ENCODE measurements at places on chromosomes 6 and 20.

- DNase-seq = no peak
Measured at GRCh38 chr6:169891846-169892245, 140.4 kb downstream of the ERMARD start.

GRCh38 chr6:141957271-141957670 lies 175.5 kb upstream of the GJE1 start:
- no peak for DNase-seq

DNA sequence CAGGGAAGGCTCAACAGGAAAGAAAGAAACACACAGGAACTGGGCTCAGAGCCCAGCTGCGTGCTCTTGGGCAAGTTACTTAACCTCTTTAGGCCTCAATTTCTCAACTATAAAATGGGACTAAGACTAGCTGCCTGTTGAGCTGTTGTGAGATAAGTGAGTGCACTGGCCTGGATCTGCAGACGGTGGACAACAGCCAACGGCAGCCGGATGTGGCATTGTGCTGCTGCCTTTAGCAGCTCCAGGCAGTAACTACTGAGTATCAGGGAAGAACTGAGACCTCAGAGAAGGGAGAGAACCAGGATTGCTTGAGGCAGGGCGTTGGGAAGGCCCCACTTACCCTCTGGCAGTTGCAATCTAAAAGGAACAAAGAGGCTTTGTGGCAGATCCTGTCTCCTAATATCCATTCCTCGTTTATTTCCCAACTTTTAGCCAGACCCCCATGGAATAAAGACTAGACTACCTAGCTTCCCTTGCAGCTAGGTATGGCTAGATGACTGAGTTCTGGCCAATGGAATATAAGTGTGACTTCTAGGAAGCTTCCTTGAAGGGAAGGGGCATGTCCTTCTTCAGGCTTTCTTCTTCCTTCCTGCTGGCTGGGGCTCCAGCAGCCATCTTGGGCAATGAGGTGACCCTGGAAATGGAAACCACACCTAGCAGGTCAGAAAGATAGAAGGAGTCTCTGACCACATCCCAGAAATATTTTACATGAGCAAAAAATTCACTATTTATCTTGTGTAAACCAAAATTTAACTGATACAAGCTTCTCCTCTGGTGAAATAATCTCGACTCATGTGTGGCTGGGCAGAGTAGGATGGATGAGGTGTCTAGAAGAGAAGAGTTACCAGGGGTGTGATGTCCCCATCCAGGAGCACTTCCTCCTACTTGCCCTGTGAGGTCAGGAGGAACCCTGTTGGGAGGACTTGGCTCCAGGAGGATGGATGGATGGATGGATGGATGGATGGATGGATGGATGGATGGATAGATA lies 67.6 kb downstream of the MRPL14 start:
- DNase-seq = no peak

GRCh38 chr6:85685713-85686112 lies 43.0 kb upstream of the SYNCRIP start:
- no peak for DNase-seq

- DNase-seq = no peak
Measured at GRCh38 chr6:110037726-110038295, 59.7 kb downstream of the GPR6 start.

GRCh38 chr20:19688031-19688806 lies 69.8 kb upstream of the RIN2 start:
- DNase-seq = no peak

DNA sequence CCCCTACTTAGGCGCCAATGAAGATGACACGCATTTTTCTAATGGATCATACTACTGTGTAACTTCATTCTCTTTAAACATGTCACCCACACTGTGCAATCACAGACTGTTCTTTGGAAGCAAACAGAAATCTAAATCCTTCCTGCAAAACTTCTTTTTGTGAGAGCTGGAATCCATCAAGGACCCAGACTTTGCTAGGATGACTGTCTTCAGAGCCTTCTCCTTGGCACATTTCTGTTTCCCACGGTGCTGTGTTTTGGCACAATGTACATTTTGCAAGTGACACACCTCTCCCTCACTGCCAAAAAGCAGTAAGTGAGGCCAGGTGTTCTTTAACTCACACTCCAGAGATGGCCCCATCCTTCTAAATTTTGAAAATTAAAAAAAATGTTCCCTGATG lies 21.7 kb upstream of the TAGAP start:
- no peak for DNase-seq

DNA sequence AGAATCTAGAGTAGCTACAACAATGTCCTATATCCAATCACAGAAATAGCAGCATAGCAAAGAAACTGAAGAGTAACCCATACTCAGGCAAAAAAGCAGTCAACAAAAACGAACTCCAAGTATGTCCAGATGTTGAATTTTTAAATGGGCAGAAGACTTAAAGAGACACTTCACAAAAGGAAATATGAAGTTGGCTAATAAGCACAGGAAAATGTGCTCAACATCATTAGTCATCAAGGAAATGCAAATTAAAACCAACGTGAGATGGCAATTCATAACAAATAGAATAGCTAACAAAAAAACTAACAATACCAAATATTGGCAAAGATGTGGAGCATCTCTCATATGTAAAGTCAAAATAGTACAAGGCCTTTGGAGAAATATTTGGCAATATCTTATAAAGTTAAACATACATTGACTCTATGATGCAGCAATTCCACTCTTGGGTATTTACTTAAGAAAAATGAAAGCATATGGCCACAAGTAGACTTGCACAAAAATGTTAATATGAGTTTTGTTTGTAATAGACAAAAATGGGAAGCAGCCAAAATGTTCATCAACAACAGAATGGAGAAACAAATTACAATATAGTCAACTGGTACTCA lies 37.7 kb downstream of the FRK start:
- no peak for DNase-seq

GRCh38 chr6:144150710-144151657 lies 667 bp downstream of the STX11 start:
- DNase-seq = peak; percentile 53

All from activated CD8-positive, alpha-beta memory T cell treated with anti-CD3 and anti-CD28 coated beads, Interleukin-2, amount 50 U/mL, for 4 hours (primary cell).